CD4-positive, alpha-beta T cell treated with Interleukin-15 for 4 hours (primary cell): ENCODE measurements at places on chromosomes 7 and 10.

DNA sequence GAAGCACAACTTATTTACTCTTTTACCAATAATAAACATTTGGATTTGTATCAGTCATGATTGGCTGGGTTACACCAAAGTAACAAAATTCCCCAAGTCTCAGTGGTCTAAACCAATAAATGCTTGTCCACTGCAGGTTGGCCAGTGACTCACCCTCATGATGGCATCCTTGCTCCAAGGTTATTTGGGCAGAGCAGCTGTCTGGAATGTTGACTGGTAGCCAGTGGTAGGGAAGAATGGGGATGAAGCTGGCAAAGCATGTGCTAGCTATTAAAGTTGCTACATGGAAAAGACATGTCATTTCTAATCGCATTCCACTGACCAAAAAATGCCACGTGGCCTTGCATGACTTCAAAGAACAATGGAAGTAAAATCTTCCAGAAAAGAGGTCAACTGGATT, 1168.7 kb upstream of the CELF2 start:
- no peak for DNase-seq

GRCh38 chr10:132064771-132065437, 842 bp upstream of the JAKMIP3 start:
- DNase-seq = no peak

DNA sequence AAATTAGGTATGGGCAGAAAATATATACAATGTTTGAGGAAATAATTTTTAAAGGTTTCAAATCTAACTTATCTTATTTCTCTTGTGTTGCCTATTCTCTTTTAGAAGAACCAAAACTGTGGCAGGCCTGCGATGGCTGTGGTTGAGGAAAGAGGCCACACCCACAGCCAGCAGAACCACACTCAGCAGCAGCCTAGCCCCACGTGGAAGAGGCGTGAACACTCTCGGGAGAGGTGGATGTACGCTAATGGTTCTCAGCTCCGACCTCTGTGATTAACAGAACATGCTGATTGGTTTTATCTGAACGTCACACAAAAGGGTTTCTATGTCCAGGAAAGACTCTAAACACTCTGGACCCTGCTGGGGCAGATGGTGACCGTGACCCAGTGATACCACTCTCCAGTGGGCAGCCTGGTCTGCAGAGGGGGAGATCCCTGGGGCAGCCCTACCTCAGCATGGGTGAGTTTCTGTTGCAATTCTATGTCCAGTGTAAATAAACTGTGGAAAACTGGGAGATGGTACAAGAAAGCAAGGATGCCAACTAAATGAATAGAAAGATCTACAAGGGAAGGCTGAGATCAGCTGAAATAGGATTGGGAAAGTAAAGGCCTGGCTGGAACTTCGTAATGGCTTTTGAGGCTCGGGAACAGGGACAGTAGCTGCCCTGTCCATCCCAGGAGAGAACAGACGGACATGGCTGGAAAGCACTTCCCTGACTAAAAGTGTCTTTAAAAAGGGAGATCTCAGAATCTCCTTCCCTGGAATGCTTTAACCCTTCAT, 26.6 kb downstream of the DIP2C start:
- no peak for DNase-seq

DNA sequence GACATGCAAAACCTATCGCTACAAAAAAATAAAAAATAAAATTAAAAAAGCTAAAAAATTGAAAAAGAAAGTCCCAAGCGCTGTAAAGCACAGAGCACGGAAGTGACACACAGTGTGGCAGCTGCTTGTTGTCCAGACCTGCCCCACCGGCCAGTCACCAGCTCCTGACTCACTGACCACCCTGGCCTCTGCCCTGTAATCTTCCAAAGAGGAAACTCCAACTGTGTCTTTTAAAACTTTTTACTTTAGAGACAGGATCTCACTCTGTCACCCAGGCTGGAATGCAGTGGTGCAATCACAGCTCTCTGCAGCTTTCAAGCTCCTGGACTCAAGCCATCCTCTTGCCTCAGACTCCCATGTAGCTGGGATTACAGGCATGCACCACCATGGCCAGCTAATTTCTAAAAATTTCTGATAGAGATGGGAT, 23.6 kb downstream of the GNA12 start:
- no peak for DNase-seq

GRCh38 chr7:143321734-143322133, 5.8 kb downstream of the CLCN1 start:
- DNase-seq = no peak

DNA sequence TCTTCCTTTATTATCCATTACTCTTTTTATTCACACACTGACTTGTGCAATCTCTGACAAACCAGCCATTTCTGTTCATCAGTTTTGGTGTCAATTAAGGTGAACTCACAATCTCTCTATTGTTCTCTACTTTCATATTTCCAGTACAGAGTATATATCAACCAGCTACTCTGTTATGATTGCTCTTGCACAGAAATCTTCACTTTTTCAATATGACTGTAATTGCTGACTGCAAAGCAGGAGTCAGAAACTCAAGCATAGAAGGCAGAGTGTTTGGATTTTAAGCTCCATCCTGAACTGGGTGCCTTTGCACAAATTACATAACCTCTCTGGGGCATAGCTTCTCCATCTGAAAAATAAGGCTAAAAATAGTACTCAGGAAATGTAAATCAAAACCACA, 1042.0 kb downstream of the GRM8 start:
- no peak for DNase-seq
